ENCODE measurements at places on chromosomes 12 and 14.

- no peak for DNase-seq
These were observed 204.3 kb downstream of the PPM1H start for GRCh38 chr12:62730649-62731048.

DNA sequence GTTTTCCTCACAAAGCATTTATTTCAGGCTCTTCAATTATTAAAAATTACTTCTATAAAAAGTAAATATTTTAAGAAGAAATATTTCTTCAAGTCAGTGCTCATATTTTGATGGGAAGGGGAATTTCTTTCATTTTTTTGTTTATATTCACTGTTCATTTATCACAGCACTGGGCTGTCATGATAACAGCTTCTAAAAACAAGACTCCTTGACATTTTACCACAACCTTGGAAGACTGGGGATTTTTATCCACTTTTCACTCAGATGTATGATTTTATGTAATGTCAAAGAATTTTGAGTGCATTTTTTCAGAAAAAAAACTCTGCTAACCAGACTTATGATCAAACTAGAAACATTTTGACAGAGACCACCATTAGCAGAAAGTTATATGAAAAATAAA lies 149.7 kb downstream of the PHLDA1 start:
- no peak for DNase-seq

GRCh38 chr12:123395236-123395635 lies 11.3 kb downstream of the KMT5A start:
- no peak for DNase-seq

- no peak for DNase-seq
These were observed 57.6 kb upstream of the FZD10 start for GRCh38 chr12:130104571-130105106.

GRCh38 chr14:23877538-23878180 lies 75.9 kb upstream of the DHRS4 start:
- DNase-seq: no peak

- no peak for DNase-seq
These were observed 61.3 kb upstream of the RESF1 start for GRCh38 chr12:31897781-31898503.

- DNase-seq: no peak
These were observed 11.9 kb downstream of the SLC25A29 start for GRCh38 chr14:100294213-100294962.

DNA sequence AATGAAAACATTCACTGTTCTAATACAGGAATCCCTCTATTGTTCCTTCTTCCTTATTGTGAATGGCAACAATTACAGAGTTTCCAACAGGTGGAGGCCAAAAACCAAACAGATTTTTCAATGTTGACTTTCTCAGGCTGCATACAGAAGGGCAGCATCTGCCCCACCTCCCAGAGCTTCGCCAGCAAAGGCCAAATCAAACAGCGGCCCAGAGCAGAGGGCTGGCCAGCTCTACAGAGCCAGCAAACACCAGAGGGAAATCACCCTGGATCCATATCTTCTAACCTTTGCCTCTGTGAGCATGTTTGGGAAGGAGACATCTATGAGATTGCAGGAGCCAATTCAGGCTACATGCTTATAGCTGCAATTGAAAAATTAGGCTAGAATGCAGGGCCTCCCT lies 4.4 kb upstream of the CRACR2A start:
- DNase-seq: no peak

- DNase-seq: no peak
These were observed 89.7 kb upstream of the PARP11 start for GRCh38 chr12:3962631-3963483.

DNA sequence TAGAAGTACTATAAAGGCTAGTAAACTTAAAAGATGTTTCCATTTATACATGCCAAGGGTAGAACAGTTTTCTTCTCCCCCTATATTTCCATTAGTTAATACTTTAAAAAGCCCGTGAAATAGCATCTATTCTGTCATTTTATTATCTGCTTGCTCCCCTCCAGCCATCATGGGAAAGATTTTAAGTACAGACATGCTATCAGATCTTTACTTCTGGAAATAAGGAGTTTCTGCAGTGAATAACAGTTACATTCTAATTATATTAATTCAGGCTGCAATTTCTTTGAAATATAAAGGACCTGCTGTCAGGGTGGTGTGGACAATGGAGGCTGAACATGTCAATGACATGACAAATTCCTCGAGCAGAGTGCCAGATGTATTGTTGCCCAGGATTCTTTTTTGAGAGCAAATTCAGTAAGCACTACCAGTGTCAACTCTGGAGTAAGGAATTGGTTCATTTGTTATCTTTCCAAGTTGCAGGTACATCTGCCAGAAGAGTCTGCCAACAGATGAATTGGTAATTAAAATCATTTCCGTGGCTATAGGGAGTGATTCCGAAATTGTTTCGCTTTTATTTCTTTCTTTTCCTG lies 151.3 kb downstream of the BTG1 start:
- no peak for DNase-seq

DNA sequence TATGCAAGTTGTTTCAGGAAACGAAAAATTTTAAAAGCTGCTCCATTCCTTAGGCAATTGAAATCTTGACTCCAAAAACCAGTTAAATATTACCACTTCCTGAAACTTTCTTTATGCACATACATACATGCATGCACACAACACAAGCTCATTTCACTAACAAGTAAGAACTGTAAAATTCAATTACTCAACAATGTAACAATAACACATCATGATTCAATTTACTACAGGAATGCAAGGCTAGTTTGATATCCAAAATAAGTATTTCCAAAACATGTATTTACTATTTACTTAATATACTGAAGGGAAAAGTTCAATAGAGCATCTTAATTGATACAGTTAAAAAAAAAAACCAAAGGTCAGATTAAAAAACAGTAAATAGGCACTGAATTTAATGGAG lies 19.6 kb downstream of the NAP1L1 start:
- DNase-seq: no peak

GRCh38 chr14:51828017-51828797 lies 32.2 kb upstream of the GNG2 start:
- no peak for DNase-seq

- DNase-seq: no peak
These were observed 2.6 kb downstream of the LIN7A start for GRCh38 chr12:80935111-80935510.

DNA sequence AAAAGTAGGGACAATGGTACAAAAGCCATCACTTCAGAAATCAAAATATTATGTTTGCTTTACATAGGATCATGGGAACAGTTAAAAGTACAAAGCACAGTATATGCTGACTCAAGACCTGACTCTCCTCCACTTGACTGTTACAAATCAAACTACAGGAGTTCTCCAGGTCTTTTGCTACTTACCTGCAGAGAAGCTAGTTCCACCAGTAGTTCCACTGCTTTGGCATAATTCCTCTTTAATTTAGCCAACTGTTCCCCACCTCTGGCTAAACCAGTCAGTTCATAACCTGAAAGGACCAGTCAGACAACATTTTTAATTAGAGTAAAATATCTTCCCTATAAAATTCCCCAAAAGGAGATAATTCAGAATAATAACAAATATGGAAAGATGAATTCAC lies 14.0 kb downstream of the ATP6V1D start:
- no peak for DNase-seq

GRCh38 chr12:110047297-110047940 lies 903 bp downstream of the C12orf76 start:
- DNase-seq: no peak

DNA sequence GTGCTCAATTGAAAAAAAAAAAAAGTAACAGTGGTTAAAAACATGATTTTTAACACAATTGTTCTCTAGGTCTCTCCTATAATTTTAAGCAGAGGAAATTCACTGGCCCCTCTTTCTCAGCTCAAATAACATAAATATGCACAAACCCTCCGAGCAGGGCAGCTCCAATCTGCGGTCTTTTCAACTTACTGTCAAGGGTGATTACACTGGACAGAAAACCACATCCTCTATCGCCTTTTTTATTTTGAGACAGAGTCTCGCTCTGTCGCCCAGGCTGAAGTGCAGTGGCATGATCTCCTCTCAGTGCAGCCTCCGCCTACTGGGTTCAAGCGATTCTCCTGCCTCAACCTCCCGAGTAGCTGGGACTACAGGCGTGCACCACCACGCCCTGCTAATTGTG lies 16.5 kb upstream of the GABARAPL1 start:
- DNase-seq: no peak

DNA sequence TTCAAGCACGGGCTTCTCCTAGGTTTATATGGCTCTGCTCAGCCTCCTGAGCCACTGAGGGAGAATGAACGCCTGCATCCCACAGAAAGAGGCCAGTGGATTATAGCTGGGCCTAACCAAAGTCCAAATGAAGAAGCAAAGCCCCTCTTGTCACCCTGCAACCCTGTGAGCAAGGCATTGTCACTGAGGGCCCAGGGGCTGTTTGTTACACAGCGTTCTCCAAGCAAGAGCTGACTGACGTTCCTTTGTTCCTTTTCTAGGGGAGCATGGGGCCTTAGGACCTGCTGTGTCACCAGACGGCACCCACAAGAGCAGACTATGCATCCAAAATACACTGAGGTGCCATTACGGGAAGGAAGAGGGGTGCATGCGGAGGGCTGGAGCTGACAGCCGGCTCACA lies 4.3 kb upstream of the FBRSL1 start:
- DNase-seq: no peak

DNA sequence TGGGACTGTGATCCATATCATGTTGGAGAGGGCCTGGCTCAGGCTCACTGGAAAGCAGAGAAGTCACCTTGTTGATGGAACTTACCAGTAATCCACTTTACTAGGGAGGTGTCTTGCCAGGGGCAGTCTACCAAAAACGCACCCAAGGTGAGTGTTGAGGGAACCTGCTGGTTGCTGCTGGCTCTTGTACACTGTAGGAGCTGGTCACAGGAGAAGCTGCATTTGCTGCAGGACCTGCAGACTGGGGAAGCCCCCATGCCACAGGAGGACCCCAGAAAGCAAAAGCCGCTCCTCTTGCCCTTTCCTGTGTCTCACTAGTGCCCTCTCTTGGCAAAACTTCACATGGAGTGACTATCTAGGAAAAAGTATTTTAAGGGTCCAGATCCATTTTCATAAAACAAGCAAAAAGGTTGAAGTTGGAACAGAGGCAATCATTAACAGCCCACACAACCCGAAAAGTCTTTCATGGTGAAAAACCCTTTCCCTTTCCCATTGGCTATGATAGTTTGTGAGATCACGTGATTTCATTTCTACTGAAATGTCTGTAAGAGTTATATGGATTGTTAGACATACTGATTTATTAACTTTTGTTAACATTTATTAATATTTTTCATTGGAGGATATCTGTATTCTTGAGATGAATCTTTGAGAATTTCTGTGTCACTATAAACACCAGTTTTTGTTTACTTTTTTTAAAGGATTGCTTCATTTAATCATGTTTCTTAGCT lies 59.2 kb downstream of the RASSF8 start:
- DNase-seq: peak; percentile 47

DNA sequence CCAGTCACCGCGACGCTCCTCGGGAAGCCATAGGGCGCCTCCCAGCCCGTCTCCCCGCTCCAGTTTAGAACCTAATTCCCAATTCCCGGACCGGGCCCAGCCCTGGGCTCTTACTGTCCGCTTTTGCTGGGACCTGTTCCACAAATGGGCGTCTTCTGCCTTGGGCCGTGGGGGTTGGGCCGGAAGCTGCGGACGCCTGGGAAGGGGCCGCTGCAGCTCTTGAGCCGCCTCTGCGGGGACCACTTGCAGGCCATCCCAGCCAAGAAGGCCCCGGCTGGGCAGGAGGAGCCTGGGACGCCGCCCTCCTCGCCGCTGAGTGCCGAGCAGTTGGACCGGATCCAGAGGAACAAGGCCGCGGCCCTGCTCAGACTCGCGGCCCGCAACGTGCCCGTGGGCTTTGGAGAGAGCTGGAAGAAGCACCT lies 797 bp downstream of the UNG start:
- peak; percentile 36 for DNase-seq

- peak; percentile 49 for DNase-seq
These were observed 201.3 kb upstream of the FOXN3 start for GRCh38 chr14:89618330-89618708.

DNA sequence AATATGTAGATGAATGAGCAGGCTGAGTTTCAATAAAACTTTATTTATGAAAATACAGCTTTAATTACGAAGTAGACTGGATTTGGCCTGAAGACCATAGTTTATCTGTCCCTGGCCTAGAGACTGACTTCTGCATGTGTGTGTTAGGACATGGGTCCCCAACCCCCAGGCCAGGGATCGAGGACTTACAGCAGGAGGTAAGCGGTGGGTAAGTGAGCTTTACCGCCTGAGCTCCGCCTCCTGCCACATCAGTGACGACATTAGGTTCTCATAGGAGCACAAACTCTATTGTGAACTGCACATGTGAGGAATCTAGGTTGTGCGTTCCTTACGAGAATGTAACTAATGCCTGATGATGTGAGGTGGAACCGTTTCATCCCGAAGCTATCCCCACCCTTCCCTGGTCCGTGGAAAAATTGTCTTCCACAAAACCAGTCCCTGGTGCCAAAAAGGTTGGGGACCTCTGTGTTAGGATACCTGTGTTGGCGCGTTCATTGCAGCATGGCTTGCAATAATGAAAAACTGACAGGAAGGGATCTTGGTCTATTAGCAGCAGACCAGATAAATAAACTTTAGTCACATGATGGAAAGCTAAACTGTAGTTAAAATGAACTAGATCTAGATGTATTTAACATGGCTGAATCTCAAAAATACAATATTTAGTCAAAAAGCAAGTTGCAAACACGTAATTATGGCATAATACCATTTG lies 4.1 kb downstream of the GLRX5 start:
- DNase-seq: no peak

- DNase-seq: no peak
These were observed 26.4 kb upstream of the GSC start for GRCh38 chr14:94796278-94796677.

DNA sequence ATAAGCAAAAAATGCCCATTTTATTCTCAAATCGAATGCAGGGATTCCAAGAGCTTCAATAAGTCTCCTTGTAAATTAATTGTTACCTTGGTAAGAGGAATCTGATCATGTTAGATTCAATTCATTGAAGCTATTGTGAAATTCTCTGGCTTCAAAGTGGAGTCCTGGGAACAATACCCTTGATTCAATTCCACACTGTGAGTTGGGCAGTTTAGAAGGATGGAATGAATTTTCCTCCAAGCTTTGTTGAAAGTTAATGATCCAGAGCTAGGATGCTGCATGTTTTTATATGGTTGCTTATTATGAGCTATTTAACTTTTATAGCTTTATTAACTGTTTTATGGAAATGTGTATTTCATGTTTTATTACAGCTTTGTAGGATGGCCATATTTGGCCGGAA lies 89.9 kb upstream of the IGF1 start:
- DNase-seq: no peak

- DNase-seq: no peak
These were observed 52.0 kb downstream of the RNF34 start for GRCh38 chr12:121451961-121452339.

GRCh38 chr14:95784137-95784536 lies 70.2 kb upstream of the TCL1A start:
- DNase-seq: peak; percentile 12

All from HuH-7 (cell line).